ENCODE measurements at places on chromosomes 12 and 14.

- DNase-seq, result peak; percentile 64
Observed at GRCh38 chr14:39175445-39176262, 600 bp downstream of the PNN start.

DNA sequence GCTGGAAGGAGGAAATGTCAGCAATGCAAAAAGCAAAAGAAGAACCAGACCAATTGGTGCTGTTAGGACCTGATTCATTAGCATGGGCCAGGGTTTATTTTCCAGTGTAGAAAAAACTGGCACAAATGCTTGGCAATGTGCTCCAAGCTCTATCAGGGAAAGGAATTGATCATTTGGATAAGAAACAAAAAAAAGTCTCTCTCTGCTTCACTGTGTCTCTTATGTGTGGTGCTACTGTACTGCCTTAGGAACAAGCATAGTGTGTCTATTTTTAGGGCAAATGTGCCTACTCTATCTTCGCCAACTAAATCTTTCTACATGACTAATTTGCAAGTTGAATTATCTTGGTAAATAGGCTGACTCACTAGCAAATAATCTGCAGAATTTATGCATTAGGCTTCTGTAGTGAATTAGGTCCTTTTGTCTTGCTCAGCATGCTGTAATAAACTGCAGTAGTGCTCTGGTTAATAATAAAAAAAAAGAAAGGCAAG is 236.7 kb downstream of the MDGA2 start:
- no peak for DNase-seq

- DNase-seq, result no peak
Observed at GRCh38 chr12:71870416-71870815, 30.9 kb downstream of the TBC1D15 start.

GRCh38 chr12:116123451-116124258 is 153.8 kb downstream of the MED13L start:
- DNase-seq, result peak; percentile 61

DNA sequence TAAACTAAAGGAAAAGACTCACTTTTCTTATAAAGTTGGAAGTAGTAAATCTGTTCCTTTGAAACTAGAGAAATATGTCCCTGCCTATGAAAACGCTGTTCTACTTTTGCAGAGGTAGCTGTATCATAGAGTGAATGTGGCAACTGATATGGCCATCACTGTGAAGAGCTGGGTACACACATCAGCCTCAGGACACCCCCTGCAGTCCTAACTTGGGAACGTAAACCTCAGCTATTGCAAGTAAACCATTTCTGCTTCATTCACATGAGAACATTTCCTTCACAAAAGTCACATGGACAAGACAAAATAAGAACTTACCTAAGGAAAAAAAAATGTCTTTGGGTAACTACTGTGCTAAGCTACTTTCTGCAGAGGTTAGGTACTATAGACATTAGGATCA is 233.3 kb upstream of the PPFIA2 start:
- DNase-seq, result peak; percentile 35

DNA sequence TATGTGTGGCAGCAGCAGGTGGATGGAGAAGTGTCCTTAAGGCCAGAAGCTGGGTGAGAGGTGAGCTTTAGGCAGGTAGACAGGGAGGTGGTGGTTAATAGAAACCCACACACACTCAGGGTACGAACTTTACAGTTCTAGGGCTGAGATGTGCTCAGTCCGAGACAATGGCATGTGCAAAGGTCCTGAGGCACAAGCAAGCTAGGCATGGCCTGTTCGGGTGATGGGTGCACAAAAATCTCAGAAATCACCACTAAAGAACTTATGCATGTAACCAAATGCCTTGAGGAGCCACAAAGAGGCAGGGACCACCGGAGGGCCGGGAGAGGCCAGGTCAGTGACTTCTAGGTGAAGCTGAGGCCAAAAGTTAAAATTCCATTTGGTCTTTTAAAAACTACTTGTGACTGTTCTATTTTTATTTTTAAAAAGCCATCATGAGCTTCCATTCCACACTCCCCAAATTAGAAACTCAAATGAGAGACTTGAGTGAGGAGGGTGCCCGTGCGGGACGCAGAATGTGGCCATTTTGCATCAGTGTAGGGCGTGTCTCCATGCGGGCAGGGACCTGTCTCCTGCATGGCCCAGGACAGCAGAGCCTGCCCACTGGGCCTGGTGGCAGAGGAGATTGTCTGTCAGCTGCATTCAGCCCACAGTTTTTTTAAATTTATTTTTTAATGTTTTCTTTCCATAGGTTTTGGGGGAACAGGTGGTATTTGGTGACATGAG is 4.0 kb downstream of the RFLNA start:
- DNase-seq, result no peak

GRCh38 chr12:77152623-77153193 is 87.3 kb upstream of the E2F7 start:
- DNase-seq, result no peak

DNA sequence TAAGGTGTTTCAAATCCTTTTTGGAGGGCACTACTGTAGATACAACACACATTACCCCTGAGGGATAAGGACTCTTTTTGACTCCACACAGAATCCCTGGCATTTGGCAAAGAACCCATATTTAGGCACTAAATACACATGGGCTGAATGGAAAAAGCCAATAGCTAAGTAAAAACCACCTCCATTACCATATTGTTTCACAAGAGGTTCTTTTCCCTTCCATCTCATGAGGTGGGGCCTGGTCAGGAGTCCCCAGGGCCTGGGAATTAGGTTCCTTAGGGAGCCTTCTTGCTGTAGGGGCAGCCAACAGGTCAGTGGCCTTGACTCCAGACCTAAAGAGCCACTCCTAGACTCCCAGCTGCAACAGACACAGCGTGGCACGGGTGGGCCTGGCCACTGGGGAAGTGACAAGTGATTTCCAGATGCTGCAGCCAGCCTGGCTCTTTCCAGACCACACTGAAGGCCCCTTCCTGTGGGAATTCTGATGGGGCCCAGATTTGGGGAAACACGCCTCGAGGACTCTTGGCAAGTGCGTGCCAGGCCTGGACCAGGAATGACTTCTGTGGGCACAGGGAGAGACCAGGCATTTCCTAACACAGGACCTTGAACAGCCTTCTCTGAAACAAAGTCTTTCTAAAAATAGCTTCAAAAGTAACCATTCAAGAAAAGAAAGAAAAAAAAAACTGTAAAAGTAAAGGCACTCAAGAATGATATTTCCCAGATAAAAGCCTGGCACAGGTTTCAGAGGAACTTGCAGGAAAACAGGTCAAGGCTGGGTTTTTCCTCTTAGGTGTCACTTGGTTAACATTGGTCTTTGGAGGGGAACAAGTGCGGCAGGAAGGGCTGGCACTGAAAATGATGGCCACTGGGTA is 18.1 kb downstream of the SSH1 start:
- DNase-seq, result no peak

DNA sequence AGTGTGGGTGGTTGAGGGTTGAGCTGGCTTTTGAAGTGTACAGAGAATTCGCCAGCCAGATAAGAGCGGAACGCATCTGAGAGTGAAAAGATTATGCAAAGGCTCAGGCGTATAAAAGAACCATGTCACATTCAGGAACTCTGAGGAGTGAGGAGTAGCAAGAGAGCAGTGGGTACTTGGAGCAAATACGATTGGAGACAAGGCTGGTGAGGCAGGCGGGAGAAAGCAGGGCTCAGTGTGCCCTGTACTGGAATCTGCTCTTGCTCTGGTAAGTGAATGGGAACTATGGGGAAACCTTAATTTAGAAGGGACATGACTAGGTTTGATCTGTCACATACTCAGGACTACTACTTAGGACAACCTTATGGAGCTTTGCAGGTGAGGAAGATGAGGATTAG is 87.0 kb downstream of the PTPRB start:
- DNase-seq, result no peak

DNA sequence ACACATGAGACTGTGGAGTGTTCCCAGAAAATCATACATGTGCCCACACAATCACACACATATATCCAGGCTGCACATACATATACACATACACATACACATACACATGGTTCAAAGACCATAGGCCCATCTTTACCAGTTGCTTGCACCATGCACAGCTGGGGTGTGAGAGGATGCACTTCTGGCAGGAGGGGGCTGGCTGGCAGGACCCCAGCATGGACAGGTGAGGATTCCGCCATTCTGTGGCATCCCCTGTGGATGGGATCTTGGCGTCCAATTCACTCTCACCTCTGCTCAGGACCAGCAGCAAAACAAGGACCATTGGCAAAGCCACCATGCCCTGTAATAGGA is 7.0 kb downstream of the ITGB7 start:
- DNase-seq, result no peak

GRCh38 chr14:61563880-61564617 is 131.3 kb upstream of the HIF1A start:
- DNase-seq, result no peak

DNA sequence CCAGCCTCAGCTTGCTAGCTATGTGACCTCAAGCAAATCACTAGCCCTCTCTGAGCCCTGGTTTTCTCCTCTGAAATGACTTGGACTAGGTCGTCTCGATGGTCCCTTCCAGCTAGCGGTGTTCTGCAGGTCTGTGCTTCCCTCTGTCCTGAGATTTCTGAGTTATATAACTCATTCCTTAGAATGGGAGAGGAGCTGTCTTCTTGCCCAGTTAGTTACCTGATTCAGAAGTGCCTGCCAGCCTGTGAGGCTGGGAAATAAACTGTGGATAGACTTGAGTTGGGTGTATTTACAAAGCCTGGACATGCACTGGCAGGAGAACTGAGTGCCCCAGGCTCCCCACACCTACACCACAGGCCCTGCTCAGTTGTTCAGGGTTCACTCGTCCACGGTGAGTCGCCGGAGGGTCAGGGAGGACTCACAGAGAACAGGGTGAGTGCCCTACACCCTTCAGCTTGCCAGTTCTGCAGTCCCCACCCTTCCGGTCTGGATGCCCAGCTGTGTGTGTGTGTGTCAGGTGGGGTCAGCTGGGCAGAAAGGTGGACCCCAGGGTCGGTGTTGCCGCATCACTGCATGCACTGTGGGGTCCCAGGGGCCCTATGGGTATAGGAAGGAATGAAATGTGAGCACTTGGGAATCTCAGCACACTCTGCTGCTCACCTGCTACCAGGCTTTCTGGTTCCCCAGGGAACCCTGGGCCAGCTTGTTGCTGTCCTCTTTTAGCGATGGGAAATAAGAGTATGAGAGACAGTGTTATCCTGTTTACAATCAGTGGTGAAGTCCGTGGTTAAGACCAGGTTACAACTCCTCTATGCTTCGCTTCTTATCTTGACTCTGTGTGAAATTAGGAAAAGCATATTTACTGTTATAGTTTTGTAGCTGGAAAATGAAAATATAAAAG is 348.2 kb downstream of the DPF3 start:
- DNase-seq, result no peak

DNA sequence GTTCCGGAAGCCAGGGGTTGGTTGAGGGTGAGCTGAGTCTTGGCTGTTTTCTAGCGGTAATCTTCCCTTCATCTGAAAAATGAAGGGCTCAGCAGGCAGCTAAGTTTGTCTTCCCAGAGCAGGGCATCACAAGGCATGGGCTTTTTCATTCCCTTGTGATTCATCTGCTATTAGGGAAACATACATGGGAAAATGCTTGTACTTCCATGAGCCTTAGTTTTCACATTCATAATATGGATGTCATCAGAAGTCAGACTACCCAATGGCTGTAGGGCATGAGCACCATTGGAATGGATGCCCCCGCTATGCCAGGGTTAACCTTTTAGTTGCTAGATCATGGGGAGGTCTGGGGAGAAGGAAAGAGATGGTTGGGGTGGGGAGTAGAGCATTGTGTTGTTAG is 18.7 kb downstream of the HELB start:
- no peak for DNase-seq

DNA sequence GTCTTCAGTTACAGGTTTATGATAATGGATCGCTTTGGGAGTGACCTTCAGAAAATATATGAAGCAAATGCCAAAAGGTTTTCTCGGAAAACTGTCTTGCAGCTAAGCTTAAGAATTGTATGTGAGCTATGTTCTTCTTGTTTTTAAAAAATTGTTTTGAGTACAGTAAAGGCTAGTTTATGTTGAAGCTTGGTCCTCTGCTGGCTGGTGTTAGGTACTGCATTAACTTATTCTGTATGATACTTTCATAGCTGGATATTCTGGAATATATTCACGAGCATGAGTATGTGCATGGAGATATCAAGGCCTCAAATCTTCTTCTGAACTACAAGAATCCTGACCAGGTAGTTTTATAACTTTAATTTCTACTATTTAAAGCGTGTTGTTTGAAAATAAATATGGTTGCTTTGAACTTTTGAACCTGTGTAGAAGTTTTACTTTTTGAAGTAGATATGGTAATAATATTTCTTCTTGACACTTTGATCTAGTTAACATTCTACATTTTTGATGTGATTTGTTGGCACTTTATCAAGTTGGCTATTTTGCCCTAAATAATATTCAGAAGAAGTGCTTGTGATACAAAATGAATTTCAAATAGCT is 55.7 kb downstream of the VRK1 start:
- DNase-seq, result peak; percentile 9

DNA sequence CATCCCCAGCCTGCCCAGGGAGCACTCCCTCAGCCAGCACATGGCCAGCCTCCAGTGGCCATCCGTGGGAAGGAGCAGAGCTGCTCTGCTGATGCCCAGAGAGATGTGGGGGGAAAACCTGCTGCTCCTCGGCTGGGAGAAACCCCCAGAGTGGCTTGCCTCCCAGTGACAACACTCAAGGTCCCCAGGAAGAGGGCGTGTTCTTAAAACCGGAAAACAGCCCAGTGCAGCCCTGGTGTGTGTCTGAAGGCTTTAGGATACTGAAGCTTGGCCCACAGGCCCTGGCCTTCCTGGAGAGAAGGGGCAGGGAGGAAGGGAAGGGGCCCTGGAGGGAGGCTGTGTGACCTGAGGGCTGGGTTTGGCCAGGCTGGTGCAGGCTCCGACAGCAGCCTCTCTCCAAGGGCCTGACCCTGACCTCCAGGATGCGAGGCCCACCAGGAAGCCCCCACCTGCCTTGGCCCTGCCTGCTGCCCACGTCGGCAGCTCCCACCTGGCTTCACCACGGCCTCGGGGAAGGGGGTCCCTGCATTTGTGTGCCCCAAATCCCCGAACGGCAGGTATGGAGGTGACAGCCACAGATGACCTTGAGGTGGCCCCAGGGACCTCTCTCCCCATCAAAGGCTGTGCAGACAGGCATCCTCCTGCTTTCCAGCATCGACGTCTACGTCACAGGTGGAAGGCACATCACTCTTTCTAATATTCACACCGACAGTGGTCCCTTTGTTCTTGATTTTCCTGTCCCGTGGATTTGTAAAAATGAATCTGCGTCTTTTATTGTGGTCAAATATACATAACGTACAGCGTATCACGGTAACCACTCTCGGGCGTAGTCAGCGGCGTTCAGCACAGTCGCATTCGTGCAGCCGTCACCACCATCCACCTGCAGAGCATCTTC is 190.0 kb upstream of the C14orf180 start:
- peak; percentile 34 for DNase-seq

Measured in activated CD4-positive, alpha-beta T cell treated with anti-CD3 and anti-CD28 coated beads for 48 hours (primary cell).